ENCODE measurements at places on chromosomes 3 and 15. TPM values are rescaled to one million over a fixed set of nuclear protein-coding genes. Genes with fewer than 3 reads are reported as not detected.

DNA sequence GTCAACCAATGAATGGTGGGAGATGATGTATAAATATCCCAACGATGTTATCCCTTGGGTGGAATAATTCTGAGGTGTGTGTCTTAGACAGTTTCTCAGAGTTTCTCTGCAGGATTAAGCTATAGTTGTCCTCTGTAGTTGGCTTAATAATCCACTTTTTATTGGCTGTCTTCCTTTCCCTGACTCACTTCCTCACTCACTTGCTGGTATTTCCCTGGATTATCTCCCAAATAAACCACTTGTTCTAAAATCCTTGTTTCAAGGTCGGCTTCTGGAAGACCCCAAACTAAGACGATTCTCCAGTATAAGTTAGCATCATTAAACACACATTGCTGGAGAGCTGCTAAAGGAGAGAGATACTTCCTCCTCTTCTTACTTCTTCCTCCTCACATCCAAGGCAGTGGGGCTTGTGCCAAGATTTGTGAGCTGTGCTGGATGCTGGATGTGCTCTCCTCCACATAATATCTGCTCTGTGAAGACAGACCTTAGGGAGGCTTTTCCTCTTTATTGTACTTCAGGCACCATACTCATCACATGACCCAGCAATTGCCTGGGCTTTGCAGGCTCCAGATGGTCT lies 22.5 kb upstream of the ROPN1 start:
- no peak for DNase-seq

DNA sequence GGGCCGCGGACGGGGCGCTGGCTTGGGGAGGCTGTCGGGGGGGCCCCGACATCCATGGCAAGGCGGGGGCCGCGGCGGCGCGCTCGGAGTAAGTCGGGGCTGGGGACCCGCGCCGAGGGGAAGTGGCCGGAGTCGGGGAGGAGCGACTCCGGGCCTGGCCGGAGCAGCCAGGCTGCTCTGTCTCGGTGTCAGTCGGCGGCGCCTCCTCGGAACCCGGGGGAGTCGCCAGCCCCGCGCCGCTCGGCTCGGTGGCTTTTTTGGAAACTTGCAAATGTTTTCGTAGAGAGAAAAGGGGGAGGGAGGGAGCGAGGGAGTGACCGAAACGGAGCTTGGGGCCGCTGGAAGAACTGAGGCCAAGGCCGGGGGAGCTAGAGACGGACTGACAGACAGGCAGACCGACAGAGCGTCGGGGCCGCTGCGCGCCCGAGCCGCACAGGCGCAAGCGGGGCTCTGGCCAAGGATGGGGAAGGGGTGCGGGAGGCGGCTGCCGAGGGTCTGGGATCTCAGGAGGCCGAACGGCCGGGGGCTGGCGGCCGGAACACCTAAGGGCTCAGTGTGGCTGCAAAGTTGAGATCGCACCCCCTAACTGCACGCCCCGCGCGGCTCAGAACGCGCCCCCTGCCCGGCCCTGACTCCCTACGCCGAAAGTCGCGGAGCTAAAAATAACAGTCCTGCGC lies 5.0 kb downstream of the PTH1R start:
- DNase-seq, result peak; percentile 59

- no peak for DNase-seq
Measured at GRCh38 chr15:56124391-56124790, 119.3 kb downstream of the RFX7 start.

- DNase-seq, result no peak
Measured at GRCh38 chr15:70281811-70282307, 184.1 kb upstream of the TLE3 start.

GRCh38 chr3:115706311-115706829 lies 83.1 kb downstream of the GAP43 start:
- DNase-seq, result no peak

The PLCB2 gene
- 15.1 TPM for polyA plus RNA-seq

DNA sequence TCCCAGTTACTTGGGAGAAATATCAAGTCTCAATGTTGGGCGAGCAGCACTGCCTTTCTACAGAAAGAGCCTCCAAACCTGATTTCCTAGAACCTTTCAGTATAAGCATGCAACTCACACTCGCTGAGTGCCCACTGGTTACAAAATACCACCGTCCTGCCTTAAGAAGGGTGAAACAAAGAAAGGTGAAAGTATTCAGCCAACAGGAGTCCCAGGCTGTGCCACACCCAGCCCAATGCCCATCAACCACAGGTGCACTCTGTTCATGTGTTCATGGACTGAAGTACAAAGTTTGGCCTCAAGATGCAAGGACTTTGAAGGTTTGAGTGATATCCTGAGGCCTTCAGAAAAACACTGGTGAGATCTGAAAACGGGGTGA lies 34.0 kb downstream of the IL17RD start:
- no peak for DNase-seq
